Activated naive CD4-positive, alpha-beta T cell (primary cell): ENCODE measurements at places on chromosomes 3 and 15.

DNA sequence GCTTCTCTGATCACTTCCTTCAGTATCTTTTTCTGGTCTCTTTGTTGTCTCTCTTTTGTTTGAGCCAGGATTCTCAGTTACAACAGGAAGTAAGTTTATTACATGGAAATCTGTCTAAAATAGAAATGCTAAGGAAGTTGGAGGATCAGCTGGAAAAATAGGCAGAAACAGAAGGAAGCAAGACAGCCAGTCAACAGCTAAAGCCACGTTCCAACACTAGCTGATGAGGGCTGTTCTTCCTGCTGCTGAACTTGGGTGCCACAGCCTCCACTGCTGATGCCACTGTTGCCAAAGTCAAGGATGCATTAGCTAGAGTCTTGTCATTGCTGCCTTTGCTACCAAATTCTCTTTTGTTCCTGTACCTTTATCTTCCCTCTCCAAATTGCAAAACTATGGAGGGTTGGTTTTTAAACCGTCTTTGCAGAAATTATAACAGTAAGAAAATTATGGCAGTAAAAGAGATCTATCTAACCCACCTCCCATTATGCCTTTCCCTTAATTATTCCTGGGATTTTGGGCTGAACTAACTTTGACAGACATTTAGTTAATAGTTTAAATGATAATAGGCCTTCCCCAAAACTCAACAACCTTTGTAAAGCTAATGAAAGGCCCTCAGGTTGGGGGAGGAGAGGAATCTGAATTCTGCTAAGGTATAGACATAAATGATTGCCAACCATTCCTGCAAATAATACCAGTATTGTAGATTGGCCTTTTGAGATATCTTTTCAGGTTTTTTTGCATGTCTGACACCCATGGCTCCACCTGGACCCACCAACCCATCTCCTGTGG, 27.4 kb upstream of the OR5K4 start:
- no peak for DNase-seq

- DNase-seq = no peak
Measured at GRCh38 chr15:80584973-80585525, 110.1 kb upstream of the ABHD17C start.

- no peak for DNase-seq
Measured at GRCh38 chr3:23940775-23941174, 4.3 kb upstream of the NR1D2 start.

GRCh38 chr3:14959359-14959943, 12.1 kb downstream of the NR2C2 start:
- DNase-seq = no peak

DNA sequence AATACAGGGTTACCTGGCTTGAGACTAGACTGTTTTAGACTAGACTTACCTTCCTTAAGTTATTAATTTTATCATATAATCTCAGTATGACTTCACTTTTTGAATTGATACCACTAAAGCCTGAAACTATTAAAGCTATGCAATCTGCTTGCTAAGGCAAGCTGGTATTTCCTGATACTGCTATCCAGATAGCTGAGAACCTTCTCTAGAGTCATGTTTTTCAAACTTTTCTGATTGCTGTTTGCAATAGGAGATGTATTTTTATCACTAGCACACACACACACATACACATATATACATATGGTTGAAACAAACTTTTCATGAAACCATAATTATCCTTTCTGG, 9.3 kb upstream of the MAGI1 start:
- no peak for DNase-seq

DNA sequence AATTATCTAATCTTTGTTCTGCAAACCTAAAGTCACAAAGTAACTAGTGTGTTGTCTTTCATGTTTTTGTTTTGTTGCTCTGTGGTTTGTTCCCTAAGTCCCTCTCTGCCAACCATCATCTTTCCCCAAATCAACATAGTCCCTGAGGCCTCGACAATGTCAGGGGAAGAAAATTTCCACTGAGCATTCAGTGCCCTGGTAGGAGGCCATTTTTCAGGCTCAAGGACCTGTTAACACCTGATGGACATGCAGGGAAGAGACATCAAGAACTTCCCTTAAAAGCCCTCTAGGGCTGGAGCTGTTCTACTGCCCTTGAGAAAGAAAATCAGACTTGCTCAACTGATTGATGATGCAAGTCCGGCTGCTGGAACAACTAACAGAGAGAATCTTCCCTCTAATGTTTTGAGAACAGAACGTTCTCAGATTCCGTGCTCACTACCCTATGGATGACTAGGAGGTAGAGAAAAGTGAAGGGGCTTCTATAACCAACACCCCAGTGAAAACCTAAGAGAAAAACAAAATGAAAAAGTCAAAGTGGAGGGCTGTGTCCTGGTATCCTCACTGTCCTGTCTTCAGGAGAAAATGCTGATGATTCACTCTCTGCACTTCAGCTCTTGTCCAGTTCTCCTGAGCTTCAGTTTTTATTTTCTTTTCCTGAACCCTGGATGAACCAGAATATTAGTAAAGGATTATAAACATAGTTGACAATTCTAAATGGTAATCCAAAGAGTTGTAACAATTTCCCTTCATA, 373.1 kb downstream of the FOXP1 start:
- DNase-seq = no peak

- no peak for DNase-seq
Measured at GRCh38 chr3:142148044-142148791, 1.1 kb downstream of the TFDP2 start.

DNA sequence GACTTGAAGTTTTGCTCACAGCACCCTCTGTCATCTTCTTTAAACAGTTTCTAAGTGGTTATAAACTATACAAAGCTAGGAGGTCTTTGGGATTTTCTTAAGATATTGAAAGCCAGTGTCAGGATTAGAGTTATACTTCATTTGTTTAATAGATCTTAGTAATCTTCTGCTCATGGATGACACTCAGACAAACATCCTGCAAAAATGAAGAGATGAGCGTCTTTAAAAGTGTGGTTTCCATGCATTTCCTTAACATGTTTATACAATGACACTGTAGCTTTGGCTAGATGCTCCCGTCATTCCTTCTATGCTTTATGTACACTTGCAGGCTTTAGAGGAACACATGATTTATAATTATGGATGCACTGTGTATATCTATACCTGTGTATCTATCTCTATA, 182.2 kb downstream of the NAALADL2 start:
- no peak for DNase-seq

DNA sequence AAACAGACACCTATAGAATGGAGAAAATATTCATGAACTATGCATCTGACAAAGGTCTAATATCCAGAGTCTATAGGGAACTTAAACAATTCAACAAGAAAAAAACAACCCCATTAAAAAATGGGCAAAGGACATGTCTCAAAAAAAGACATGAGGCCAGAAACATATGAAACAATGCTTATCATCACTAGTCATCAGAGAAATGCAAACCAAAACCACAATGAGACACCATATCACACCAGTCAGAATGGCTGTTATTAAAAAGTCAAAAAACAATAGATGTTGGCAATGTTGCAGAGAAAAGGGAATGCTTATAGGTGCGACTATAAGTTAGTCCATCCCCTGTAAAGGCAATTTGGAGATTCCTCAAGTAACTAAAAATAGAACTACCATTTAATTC, 11.4 kb upstream of the HDGFL3 start:
- DNase-seq = no peak

DNA sequence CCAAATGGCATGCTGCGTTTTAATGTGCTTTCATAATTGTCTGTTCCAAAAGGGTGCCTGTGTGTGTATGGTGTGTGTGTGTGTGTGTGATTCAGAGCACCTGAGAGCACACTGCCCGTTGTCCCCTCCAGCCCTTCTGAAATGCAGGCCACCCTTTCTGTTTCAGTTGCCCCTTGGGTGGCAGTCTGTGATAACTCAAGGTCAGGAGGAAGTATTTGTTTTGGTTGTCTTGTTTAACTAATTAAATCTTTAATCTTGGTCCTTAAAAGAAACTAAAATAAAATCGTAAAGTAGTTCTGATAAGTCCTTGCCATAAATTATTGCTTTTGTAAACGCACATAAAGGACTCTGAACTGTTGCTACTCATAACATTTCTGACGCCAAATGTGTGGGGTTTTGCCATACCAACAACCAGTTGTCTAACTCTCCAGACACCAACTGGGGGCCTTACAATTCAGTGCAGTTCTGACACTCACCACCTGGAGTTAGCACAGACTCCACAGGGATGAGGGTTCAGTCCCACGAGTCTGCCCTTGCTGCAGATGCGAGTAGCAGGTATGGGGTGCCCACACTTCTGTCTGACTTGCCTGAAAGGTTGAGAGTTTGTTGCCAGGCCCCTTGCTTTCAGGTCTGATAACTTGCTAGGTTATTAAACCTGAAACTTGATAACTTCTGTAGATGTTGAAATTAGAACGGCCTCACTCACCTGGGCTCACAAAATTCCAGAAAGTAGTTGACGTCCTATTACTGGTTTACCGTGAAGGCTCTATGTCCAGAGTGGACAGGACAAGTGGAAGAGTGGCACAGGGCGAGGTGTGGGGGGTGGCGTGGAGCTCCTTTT, 157.3 kb downstream of the IGF1R start:
- no peak for DNase-seq

GRCh38 chr3:9940746-9941145, 7.1 kb downstream of the CRELD1 start:
- DNase-seq = no peak
